Activated T-helper 1 cell treated with Interleukin-2 at 50 U/mL for 16 hours (primary cell): ENCODE measurements at places on chromosomes 4 and X.

DNA sequence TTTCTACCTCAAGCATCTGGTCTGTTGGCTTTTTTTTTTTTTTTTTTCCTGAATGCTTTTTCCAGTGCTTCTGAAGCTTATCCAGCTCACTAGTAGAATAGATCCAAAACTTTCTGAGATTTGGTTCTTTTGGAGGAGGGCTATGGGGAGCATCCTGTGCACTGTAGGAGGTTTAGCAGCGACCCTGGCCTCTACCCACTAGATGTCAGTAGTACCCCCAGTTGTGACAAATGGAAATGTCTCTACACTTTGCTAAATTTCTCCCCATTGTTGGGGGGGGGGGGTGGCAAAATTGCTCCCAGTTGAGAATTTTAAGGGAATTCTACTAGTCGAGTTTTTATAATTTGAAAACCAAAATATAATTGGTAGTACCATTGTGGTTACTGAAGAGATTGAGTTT lies 23.0 kb upstream of the PPA2 start:
- no peak for DNase-seq

- no peak for DNase-seq
Observed at GRCh38 chr4:181200076-181200475, 1043.1 kb upstream of the TENM3 start.

DNA sequence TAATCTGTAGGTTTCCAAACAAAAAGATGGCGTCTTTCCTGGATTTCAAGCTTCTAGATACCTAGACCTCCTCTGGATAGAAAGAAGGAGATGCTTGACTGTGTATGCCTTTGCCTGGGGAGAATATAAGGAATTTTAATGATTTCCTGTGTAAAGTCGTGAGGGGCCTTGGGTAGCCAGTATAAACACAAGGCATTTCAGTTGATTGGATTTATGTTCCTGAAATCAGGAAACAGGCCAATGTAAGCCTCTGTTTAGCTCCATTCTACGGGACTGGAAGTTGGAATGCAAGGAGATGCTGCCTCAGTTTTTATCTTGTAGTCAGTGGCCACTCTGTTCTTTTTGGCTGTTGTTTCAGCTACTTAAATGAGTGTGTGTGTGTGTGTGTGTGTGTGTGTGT lies 137.2 kb downstream of the GUCY2F start:
- no peak for DNase-seq

DNA sequence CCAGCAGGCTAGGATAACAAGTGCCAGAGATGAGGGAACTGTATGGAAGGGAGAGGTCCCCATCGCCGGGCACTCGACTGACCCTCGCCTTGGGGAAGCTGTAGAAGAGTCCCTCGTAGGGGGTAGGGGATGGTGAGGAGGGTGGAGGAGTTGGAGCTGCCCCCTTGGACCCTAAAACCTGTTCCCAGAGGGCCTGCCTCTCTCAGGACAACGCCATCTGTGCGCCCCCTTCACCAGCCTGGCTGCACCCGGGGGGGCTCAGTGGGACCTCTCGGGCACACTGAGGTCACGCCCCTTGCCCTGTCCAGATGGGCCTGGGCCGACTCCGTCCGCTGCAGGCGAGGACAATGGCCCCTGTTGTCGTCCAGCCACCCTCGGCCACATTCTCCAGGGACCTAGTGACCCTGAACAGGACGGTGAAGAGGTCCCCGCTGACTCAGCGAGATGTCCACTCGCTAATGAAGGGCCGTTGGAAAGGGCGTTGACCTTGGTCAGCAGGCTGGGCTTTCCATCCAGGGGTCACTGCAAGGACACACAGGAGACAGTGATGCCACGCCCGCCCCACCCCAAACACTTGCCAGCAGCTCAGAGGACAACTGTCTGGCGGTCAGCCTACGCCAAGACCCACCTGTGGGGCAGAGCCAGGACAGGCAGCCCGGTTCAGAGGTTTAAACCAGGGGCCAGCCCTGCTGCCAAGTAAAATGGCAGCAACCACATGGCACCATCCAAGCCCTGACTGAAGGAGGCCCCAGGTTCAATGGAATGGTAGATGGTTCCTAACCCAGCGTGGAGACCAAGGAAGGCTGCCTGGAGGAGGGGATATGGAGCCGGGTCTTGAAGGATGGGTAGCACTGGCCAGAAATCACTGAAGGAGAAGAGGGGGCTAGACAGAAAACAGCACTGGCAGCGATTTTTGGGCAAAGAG lies 51.2 kb downstream of the HMX1 start:
- DNase-seq: no peak

DNA sequence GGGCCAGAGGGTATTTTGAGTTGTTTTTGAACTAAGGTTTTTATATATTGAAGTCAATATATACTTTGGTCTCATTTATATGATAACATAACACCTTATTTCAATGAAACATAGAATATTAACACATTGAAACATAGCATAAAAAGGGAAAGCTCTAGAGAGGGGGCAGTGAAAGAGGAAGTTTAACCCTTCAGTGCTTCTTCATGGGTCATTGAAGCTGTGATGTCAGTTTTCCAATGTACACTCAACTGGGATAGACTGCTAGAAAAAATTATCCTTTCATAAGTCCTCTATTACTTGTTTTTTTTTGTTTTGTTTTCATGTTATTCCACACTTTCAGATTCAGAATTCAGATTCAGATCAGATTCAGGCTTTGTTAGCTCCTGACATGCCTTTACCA lies 442.7 kb downstream of the EPHA5 start:
- no peak for DNase-seq

DNA sequence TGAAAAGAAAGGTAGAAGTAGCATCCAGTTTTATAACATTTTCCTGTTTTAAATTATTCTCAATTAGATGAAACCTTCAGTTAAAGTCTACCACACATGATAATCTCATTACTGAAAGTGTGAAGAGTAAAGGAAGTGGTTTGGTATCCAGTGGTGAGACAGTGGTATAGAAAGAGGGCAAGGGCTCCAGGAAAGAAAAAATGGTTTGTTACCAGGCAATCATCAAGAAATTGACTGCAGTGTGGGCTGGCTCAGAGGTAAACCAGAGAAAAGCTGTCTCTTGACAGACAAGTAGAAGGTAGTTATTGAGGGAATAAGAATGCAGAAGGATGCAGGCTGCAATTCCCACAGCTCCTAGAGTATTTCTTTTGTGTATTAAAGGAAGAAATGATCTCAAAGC lies 406.2 kb downstream of the TLL1 start:
- no peak for DNase-seq

- DNase-seq: no peak
Observed at GRCh38 chr4:130705023-130705422, 1609.1 kb downstream of the C4orf33 start.

- no peak for DNase-seq
Observed at GRCh38 chr4:5460106-5460801, 248.1 kb downstream of the EVC2 start.

GRCh38 chrX:19554786-19555185 lies 39.5 kb upstream of the MAP3K15 start:
- DNase-seq: no peak

GRCh38 chr4:119135721-119136121 lies at the start of gene MYOZ2:
MYOZ2 (plus strand) TSS chr4:119135832; CDS start chr4:119136526, 694 bp downstream.
- DNase-seq: no peak

- no peak for DNase-seq
Observed at GRCh38 chr4:88865046-88865445, 167.4 kb upstream of the NAP1L5 start.

DNA sequence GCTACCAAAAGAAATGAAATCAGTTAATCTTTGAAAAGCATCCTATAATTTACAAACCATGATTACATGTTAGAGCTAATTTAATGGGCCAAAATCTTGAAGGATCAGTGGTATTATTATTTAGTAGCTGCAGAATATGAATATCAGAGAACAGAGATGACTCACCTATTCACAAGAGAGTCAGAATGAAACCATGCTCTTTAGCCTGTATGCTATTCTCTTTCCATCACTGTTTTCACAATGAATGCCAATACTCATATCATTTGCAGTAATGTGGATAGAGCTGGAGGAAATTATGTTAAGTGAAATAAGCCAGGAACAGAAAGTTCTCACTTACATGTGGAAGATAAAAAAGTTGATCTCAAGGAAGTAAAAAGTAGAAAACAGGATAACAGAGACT lies 414.1 kb downstream of the CENPC start:
- DNase-seq: no peak

- DNase-seq: no peak
Observed at GRCh38 chr4:2413821-2414610, 4.4 kb downstream of the ZFYVE28 start.

DNA sequence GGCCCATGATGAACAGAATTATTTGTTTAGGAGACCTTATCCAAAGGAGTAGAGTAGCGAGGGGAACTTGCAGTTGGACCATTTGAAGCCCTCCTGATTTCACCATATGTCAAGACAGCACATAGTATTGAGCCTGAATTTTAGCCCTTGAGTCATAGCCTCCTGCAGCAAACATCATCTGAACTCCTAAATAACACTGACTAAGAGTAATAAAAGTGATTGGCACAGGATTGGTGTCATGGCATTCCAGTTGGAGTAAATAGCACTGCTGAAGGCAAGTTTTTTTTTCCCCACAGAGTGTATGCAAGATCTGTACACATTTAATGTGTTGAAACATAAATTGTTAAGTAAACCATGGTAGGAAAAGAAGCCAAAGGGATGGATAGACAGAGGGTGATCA lies 89.0 kb downstream of the COMMD8 start:
- no peak for DNase-seq

DNA sequence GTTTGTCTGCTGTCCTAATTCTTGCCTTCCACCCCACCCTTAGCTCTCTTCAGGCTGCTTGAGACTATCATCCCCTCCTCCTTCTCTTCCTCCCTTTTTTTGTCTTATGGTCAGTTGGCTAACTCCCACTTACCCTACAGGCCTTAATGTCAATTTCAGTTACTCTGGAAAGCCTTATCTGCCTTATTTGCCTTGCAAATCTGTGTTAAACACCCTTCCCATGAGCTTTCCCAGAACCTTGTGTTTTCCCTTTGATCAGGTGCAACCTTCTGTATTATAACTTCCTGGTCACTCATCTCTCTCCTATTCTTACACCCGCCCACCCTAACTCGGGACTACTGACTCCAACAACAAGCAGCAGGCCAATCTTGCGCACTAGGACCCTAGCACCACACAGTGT lies 74.8 kb downstream of the COX18 start:
- DNase-seq: no peak

DNA sequence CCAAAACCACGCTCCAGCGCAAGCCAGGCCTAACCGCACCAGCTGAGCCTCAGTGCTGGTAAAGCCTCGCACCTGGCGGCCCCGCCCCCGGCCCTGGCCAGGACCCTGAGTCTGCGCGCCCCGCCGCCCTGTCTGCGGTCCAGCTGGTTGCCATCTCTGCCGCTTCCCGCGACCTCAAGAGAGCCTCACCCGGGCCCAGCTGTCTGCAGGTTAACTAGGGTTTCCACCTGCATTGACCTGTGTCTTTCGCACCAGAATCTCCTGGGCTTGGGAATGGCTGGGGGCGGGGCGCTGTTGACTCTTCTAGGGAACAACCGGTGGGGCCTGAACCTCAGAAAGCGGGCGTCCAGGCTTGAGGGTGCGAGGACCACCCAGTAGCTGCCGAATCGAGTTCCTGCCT lies 207.7 kb upstream of the PRPS2 start:
- no peak for DNase-seq

- DNase-seq: no peak
Observed at GRCh38 chrX:124028182-124028581, 66.7 kb downstream of the STAG2 start.

DNA sequence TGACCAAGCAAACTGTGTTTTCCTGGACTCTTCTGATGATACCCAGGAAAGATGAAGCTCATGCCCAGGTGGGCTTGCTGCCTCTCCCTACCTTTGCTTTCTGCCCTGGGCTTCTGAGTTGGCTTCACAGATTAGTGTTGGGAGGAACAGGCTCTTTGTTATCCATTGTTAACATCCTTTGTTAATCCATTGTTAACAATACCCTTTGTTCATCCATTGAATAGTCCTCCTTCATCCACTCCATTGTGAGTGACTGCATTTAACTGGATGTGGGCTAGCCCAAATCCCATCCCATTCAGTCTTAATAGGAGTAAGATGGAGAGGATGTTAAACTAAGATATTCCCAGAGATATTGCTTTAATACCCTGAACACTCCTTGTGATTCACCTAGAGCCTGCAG lies 199.0 kb upstream of the LNX1 start:
- DNase-seq: no peak

DNA sequence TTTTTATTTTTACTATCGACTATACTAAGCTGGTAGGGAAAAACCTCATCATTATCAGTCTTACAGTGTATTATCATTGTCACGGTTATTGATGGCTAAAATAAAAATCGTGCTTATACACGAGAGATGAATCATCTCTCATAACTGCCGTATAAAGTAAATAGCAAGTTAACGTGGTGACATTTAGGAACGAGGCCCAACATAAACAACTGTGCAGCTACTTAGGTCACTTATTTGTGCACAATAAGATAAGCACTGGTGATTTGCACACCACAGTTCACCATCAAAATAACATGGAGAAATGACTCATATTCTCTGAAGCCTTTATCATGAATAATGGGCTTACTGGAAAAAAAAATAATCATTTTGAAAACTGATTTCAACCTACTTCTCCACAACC lies 482.0 kb upstream of the TENM3 start:
- DNase-seq: no peak

DNA sequence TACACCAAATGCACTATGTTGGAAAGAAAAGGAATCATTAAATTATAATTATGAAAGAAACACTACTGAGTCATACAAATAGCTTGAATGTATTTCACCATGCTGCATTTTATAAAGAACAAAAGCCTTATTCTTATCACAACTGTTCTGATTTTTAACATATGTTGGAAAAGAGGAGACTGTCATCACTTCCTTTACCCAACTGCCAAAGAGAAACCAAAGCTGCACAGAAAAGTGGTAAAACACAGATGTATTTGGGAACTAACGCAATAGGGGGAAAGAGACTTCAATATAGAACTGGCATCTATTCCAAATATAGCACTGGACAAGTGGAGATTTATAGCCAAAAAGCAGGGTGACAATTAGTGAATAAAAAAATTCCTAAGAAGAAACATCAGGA lies 181.0 kb downstream of the SPANXN3 start:
- no peak for DNase-seq

GRCh38 chr4:47824840-47825239 lies 13.0 kb downstream of the CORIN start:
- no peak for DNase-seq

GRCh38 chrX:120335289-120335688 lies 24.0 kb upstream of the TMEM255A start:
- DNase-seq: no peak

- no peak for DNase-seq
Observed at GRCh38 chr4:5142726-5143125, 91.4 kb downstream of the STK32B start.
